ENCODE measurements at places on chromosomes 11 and 22. TPM values are rescaled to one million over a fixed set of nuclear protein-coding genes. Genes with fewer than 3 reads are reported as not detected.

Gene EIF3L
- 367 TPM for polyA plus RNA-seq

Gene YAP1
- not detected for polyA plus RNA-seq

Gene CSF2RB
- 22.0 TPM for polyA plus RNA-seq

Gene SF3A1
- polyA plus RNA-seq = 163 TPM

Gene POTEH
- polyA plus RNA-seq = not detected

Data from B cell (primary cell).